T-helper 2 cell treated with Interferon-gamma antibody and Interleukin-4, amounts not matched to agents 5 μg/mL and 100 μg/mL, for 36 hours (primary cell): ENCODE measurements at places on chromosomes 6 and 20.

- no peak overlapping the region for H3K4me3 ChIP-seq
- H3K36me3 ChIP-seq = no peaks in the 10 kb centered on the region
- no peak overlapping the region for H3K27ac ChIP-seq
These were observed 23.9 kb downstream of the EDN1 start for GRCh38 chr6:12313992-12314589.

- no peak overlapping the region for H3K4me3 ChIP-seq
- no peaks in the 10 kb centered on the region for H3K27me3 ChIP-seq
- H3K4me1 ChIP-seq = peaks cover 9% of the 10 kb centered on the region
- H3K36me3 ChIP-seq = peaks cover 5% of the 10 kb centered on the region
These were observed 96.7 kb upstream of the FAM184A start for GRCh38 chr6:119174879-119175817.

DNA sequence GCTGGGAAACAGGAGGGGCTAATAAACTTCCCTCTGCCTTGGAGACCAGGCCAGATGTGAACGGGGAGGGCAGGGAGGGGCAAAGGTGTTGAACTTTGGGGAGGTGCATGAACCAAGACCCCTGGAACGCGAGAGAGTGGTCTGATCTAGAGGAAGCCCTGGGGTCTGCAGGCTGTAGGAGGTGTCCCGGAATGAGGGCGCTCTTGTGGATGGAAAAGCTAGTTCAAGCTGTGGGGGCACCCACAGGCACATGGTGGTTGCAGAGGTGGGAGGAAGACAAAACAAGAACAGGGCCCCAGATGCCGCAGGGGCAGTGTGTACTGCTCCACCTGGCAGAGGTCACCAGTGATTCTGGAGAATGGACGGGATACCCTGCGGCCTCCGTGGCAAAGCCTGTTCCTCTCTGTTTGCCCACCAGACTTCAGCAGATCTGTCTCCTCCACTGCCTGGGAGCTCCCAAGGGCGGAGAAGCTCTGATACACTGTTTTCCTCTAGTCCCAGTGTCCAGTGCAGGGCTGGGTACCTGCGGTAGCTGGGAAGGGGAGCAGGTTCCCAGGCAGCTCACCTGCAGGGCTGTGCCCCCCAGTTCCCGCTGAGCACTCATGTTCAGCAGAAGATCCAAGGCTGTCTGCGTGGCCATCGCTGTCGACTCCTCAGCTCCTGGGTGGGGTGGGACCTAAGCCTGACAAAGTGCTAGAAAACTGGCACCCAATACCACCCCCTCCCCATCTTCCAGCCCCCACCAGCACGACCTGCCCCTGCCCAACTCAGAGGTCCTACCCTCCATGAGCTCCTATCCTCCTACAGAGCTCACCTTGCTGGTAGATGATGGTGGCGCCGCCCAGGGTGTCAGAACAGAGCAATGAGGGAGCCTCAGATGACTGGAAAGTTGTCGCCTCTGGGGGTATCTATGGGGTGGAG lies 14.7 kb downstream of the ZNF335 start:
- H3K27me3 ChIP-seq = no peaks in the 10 kb centered on the region
- H3K36me3 ChIP-seq = peaks cover 48% of the 10 kb centered on the region
- DNase-seq = no peak
- H3K4me1 ChIP-seq = no peaks in the 10 kb centered on the region
- H3K4me3 ChIP-seq = no peak overlapping the region

- H3K36me3 ChIP-seq = peaks cover 6% of the 10 kb centered on the region
- no peak overlapping the region for H3K4me3 ChIP-seq
- no peak overlapping the region for H3K27ac ChIP-seq
- peaks cover 12% of the 10 kb centered on the region for H3K27me3 ChIP-seq
These were observed 144.5 kb upstream of the MCHR2 start for GRCh38 chr6:100138346-100139022.

DNA sequence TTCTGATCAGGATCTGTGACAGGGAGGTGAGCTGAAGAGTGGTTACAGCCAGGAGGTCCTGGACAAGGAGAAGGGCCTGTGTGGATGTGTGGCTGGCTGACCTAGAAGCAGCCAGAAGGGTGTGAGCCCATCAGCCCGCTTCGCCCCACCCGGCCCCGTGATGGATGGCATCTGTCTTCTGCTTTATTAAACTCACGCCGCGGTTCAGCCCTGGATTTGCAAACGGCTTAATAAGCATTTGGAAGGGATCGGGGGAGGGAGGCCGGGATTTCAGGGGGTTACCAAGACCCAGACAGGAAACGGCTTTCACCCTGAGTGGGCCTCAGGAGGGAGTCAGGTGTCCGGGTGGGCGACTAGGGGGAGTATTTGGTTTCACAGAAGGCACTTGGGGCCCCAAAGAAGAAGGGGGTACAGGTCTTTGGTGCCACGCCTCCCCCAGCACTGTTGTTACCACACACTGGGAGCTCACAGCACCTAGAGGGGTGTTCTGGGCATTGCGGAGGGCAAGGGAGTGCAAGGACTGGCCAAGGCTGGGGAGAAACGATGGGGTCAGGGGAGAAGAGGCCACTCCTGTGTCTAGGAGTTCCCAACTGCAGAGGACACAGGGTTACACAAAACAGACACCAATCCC lies 53.8 kb upstream of the FOXP4 start:
- no peak overlapping the region for H3K4me3 ChIP-seq
- H3K27ac ChIP-seq = no peak overlapping the region
- no peaks in the 10 kb centered on the region for H3K36me3 ChIP-seq
- H3K4me1 ChIP-seq = no peaks in the 10 kb centered on the region

DNA sequence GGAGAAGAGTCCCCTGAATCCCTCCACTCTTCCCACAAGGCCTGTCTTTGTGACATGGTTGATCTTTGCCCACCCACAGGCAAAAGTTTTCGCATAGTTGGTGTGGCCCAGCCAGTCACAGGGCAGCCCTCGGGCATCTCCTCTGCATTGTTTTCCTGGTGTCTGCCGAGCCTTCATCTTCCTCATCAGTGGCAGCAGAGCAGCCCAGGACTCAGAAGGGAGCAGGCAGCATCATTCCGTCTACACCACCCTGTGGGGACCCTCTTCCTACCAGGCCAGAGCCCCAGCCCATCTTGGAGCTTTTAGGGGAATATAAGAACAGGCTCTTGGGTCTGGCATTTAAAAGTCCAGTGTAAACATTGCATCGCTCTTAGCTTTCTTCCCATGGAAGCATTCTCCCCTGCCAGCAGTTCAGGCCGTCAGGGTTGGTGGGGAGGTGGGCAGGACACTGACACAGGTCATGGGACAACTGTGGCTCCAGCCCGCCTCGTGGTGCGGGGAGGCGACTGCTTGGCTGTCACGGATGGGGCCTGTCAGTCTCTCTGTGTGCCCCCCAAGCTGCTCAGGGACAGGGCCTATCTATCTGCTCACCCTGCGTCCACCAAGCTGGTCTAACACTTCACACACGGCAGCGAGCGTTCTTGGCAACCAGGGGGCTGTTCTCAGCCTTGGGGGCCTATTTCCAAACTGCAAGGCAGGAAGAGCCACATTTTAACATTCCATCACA lies 38.3 kb downstream of the PDRG1 start:
- H3K36me3 ChIP-seq = no peaks in the 10 kb centered on the region
- H3K27ac ChIP-seq = no peak overlapping the region
- no peak for DNase-seq
- H3K4me3 ChIP-seq = no peak overlapping the region
- H3K27me3 ChIP-seq = peaks cover 8% of the 10 kb centered on the region

GRCh38 chr20:49786196-49786595 lies 26.4 kb upstream of the SLC9A8 start:
- no peak overlapping the region for H3K27ac ChIP-seq
- H3K27me3 ChIP-seq = no peaks in the 10 kb centered on the region
- no peaks in the 10 kb centered on the region for H3K36me3 ChIP-seq
- no peak for DNase-seq
- peak overlapping the region; percentile 49 for H3K4me3 ChIP-seq

DNA sequence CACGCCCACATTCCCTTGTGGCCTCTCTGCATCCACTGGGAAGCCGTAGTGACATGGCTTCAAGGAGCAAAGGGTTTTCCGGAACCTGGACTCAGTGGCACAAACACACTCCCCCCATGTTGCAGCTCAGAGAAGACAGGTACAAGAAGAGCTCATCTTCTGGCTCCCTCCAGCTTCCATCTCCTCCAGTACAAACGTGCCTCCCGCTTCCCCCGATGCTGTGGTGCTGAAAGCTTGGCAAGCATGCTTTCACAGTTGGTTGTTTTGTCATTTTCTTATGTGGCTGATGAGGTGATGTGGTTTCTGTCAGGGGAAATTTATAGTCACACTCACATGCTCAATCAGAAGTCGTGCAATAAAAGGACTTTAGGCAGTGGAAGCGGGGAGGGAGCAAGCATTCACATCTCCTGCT lies 258.5 kb downstream of the KIF16B start:
- no peaks in the 10 kb centered on the region for H3K4me1 ChIP-seq
- no peaks in the 10 kb centered on the region for H3K27me3 ChIP-seq
- DNase-seq = no peak
- no peak overlapping the region for H3K4me3 ChIP-seq
- no peaks in the 10 kb centered on the region for H3K36me3 ChIP-seq

DNA sequence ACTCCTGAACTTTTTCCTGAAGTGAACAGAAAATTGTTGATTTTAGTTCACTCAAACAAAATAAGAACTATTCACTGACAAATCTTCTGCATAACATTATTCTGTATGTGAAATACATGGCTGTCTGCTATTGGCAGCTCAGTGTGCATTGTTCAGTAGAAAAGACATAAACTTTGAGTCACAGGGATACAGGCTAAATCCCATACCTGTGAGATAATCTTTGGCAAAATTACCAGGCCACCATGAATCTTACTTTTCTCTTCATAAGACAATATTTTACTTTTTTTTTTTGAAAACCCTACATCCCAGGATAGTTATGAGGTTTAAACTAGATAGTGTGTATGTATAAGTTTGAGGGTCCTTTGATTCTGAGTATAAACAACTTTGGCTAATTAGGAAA lies 224.8 kb downstream of the GRM1 start:
- H3K4me3 ChIP-seq = no peak overlapping the region
- H3K36me3 ChIP-seq = no peaks in the 10 kb centered on the region
- no peaks in the 10 kb centered on the region for H3K4me1 ChIP-seq
- DNase-seq = no peak
- H3K27ac ChIP-seq = no peak overlapping the region
- H3K27me3 ChIP-seq = no peaks in the 10 kb centered on the region

- H3K4me3 ChIP-seq = peak overlapping the region; percentile 3
- no peak for DNase-seq
- H3K27ac ChIP-seq = no peak overlapping the region
- peaks cover 2% of the 10 kb centered on the region for H3K36me3 ChIP-seq
- peaks cover 30% of the 10 kb centered on the region for H3K4me1 ChIP-seq
These were observed 32.7 kb downstream of the HLA-A start for GRCh38 chr6:29974901-29975560.

DNA sequence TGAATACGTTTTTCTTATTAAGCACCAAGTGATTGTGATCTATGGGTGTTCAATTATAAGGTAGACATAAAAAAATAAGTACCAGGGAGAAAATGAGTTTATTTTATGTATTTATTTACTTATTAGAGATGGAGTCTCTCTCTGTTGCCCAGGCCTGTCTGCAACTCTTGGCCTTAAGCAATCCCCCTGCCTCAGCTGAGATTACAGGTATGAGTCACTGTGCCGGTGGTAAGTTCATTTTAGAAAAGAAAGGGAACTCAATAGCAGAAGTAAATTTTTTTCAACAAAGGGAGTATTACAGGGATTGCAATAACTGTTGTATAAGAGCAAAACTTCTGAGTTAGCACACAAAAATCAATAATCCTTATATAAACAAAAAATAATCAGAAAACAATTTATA lies 98.7 kb upstream of the FUT9 start:
- no peak overlapping the region for H3K27ac ChIP-seq
- DNase-seq = no peak
- H3K4me1 ChIP-seq = no peaks in the 10 kb centered on the region
- no peak overlapping the region for H3K4me3 ChIP-seq
- H3K36me3 ChIP-seq = no peaks in the 10 kb centered on the region

DNA sequence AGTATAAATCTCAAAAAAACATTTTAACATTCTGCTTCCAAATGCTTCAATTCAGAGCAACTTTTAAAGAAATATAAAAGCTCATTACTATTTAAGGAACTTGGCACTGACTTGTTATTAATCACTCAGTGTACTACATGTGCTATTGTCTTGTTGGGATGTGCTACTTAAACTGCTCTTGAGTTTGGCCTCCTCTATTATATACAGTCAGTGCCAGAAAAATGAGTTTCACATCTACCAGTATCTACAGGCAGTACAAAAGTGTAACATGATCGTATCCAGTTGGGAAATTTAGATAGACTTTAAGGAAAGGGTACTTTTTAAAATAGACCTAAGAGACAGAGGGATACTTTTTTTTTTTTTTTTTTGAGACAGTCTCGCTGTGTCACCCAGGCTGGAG lies 627.3 kb upstream of the SLC35B3 start:
- H3K27me3 ChIP-seq = no peaks in the 10 kb centered on the region
- H3K36me3 ChIP-seq = no peaks in the 10 kb centered on the region
- no peak overlapping the region for H3K4me3 ChIP-seq
- no peak for DNase-seq

DNA sequence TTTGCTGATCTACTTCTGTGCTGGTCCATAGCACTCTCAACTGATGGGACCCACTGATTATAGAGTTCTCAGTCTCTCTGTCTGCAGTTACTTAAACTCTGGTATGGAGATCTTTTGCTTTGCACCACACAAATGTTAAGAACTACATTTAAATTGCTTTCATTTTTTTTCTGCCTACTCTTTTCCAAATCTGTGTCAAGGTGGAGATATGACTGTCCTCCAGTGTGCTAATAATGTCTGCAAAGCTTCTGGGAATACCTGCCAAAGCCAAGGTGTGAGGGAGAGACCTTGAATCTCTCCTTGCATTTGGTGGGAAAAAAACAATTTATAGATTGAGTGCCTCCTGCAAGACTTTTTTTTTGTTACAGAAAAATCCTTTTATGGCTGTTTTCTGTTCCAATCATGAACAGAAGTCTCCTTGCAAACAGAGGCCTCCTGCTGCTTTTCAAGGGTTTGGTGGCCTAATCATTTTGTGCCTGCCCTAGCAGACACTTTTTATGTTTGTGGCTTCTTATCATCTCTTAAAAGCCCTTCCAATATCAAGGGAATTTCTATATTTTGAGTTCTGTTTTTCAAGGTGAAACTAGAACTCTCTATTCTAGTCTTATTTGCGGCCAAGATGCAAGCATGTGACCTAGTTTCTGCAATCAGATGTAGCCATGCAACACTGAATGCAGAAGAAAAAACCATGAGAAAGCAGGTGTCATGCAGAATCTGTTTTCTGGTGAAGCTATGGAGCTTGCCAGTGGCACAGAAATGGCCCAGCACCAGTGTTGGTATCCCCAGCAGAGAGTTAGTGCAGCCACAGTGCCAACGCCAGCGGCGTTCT lies 23.2 kb upstream of the AKIRIN2 start:
- peaks cover 15% of the 10 kb centered on the region for H3K27me3 ChIP-seq
- peak overlapping the region; percentile 47 for H3K27ac ChIP-seq
- no peaks in the 10 kb centered on the region for H3K36me3 ChIP-seq
- H3K4me1 ChIP-seq = peaks cover 23% of the 10 kb centered on the region
- DNase-seq = peak; percentile 18

GRCh38 chr6:126143761-126144251 lies 157.5 kb downstream of the TRMT11 start:
- no peak overlapping the region for H3K27ac ChIP-seq
- no peaks in the 10 kb centered on the region for H3K27me3 ChIP-seq
- DNase-seq = no peak
- H3K36me3 ChIP-seq = no peaks in the 10 kb centered on the region
- H3K4me3 ChIP-seq = no peak overlapping the region

- no peaks in the 10 kb centered on the region for H3K27me3 ChIP-seq
- peaks cover 20% of the 10 kb centered on the region for H3K36me3 ChIP-seq
- H3K4me3 ChIP-seq = peak overlapping the region; percentile 86
- peak overlapping the region; percentile 63 for H3K27ac ChIP-seq
These were observed 1.7 kb downstream of the NECAB3 start for GRCh38 chr20:33672426-33673113.

- no peak overlapping the region for H3K27ac ChIP-seq
- no peak overlapping the region for H3K4me3 ChIP-seq
- H3K4me1 ChIP-seq = no peaks in the 10 kb centered on the region
- H3K27me3 ChIP-seq = no peaks in the 10 kb centered on the region
These were observed 292.1 kb upstream of the HSF2 start for GRCh38 chr6:122107256-122107852.
